Right ventricle myocardium inferior (tissue), 1 donor: ENCODE measurements at places on chromosomes 4 and X.

- no peak for DNase-seq
These were observed 75.7 kb downstream of the F11 start for GRCh38 chr4:186341655-186342054.

- DNase-seq: no peak
These were observed 13.6 kb upstream of the HELT start for GRCh38 chr4:185004562-185005218.

DNA sequence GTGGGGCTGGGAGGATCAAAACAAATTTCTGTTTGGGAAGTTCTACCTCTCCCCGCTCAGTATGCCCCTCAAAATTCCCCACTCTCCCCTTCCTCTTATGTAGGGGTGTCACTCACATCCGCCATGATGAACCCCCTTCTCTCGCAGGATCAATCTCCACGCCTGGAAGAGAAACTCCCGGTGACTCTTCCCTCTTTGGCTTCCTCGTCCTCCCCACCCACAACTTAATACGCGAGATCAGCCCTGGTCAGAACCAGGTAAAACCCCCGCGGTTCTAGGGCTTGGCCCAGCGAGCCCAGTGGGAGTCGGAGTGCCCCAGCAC, 427 bp downstream of the LAMTOR3 start:
- DNase-seq: no peak

DNA sequence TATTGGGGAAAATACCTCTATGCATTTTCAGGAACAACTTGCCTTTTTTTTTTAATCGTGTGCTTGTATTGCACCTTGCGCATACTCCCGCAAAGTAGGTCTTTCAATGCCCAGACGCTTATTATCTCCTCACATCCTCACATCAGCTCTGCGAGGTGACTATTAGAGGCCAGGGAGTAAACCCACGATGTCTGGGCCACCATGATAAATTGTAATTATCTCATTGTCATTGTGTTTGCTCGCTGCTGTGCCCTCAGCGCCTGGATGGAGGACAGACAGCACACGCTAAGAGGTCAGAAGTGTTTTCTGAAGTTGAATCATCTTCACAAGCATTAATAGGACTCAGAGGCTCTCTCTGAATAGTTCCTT, 1.0 kb upstream of the RELL1 start:
- no peak for DNase-seq

DNA sequence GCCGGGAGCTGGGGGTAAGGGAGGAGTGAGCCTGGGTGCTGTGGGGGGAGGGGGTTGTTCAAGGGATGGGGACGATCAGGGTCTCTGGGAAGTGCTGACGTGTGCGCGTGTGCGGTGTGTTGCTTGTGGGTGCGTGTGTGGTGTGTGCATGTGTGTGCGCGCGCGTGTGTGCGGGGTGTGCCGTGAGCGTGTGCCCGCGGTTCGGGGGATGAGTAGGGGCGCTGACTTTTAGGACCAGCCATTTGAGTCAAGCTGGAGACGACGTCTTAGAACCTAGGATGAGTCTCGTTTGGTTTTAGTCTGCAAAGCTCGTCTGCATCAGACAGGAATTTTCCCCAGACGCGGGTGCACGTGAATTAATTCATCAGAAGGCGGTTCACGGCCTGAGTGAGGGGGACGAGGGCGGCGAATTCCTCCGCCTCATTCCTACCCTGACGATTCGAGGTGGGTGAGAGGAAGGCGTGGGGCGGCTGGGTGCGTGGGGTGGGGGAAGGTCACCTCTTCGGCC, 950 bp upstream of the TMEM271 start:
- no peak for DNase-seq

DNA sequence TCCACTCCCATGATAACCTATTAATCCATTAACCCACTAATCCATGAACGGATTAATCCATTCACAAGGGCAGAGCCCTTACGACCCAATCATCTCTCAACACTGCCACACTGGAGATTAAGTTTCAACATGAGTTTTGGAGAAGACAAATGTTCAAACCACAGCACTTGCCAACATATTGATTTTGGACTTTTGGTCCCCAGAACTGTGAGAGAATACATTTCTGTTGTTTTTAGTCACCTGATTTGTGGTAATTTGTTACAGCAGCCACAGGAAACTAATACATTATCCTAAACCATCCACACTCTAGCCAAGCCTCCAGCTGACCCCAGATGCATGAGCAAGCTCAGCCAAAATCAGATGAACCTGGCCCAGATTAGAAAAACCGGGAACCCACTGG, 22.4 kb downstream of the SEC24D start:
- DNase-seq: no peak

DNA sequence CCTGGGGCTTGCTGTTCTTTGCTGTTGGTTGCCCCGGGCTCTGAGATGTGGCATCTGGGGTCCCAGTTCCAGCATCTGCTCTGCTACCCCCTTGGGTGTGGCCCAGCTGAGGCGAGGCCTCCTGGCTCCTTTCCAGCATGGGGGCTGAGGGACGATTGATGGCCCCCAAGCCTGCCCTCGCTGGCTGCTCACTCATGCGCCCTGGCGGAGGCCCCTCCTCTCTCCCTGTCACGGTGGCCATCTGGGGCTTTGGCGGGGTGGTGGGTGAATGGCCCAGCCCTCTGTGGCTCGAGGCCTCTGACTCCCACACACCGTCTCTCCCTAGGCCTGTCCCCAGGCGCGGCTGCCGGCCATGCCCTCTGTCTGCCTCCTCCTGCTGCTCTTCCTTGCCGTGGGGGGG, 1.8 kb downstream of the PLXNA3 start:
- DNase-seq: no peak

GRCh38 chr4:1285790-1286553, 3.7 kb upstream of the MAEA start:
- DNase-seq: no peak

DNA sequence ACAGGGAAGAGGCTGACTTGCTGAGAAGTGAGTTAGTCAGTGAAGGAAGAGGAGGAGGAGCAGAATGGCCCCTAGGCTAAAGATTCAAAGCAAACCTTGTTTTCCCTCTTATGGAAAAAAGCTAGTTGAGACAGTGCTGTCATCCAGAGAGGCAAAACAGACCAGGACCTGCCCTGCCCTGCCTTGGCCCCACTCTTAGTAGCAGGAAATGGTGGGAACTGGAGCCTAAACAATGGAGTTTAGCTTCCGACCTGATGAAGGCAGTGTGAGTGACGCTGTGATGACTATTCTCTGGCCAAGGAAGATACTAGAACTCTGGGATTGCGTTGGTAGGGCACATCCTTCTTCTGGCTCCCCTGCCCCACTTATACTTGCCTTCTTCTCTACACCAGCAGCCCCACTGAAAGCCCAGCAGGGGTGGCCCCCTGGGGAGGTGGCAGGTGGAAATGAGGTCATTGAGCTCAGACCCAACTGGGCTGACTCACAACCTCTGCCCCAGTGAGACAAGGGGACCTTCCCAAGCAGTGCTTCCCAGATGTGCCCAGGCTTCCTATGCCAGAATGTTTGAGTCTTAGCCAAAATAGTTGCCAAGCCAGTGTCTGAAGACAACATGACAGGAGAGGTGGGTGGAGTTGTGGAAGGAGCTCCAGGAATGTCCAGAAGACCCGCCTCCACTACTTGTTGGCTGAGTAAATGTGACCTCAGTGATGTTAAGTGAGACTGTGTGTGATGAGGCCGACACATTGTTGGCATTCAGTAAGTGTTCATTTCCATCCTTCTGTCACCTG, 38.8 kb downstream of the MSN start:
- no peak for DNase-seq

GRCh38 chr4:48974979-48975640, 11.0 kb upstream of the CWH43 start:
- no peak for DNase-seq

DNA sequence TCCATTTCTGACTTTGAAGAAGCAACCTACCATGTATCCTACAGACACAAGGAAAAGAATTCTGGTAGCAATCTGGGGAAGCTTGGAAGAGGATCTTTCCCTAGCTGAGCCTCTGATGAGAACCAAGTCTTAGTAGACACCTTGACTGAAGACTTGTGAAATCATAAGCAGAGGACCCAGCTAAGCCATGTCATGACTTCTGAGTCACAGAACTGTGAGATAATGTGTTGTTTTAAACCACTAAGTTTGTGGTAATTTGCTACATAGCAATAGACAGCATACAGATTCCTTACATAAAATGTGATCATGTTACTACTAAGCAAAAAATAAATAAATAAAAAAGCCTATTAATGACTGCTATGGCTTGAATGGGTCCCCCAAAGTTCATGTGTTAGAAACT, 71.3 kb upstream of the ANKRD50 start:
- DNase-seq: no peak

DNA sequence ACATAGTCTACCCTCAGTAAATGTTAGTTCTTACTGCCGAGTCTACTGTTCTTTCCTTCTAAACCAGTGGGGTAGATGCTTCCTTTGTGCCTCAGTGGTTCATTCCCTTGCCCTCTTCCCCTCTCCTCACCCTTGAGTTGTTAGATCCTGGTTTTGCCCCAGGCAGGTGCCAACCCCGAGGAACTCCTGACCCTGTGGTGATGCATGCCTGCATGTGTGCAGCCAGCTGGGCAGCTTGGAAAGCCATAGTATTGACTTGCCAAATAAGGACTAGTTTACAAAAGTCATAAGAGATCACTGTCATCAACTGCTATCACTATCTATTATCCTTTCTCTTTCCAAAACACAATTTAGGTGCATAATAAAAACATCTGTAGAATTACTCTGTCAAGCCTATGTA, 50.9 kb downstream of the REPS2 start:
- no peak for DNase-seq

DNA sequence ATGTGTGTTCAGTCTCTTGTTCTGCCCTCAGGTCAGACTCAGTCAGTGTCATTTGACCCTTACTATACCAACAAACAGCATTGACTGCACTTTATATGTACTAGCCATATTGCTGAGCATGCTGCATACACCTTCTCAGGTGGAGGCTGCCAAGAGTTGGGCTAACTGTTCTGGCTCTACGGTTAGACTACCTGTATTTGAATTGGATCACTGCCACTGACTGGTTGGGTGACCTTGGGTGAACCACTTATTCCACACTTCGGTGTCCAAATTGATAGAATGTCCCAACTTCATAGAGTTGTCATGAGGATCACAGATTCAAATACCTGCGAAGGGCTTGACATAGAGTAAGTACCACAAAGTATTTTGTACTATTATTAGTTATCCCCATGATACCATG, 91.2 kb upstream of the GPR50 start:
- DNase-seq: no peak

- DNase-seq: no peak
These were observed 8.1 kb upstream of the SLC2A9 start for GRCh38 chr4:10029403-10029802.

GRCh38 chr4:3658530-3658913, 107.7 kb upstream of the ADRA2C start:
- DNase-seq: peak; percentile 44

- DNase-seq: no peak
These were observed 56.5 kb downstream of the TRIM2 start for GRCh38 chr4:153260553-153261300.

- peak; percentile 93 for DNase-seq
These were observed at the start of gene PLS3 for GRCh38 chrX:115560978-115561604. Gene PLS3 (plus strand): TSS chrX:115561174. CDS start chrX:115610251, 49,077 bp downstream.

DNA sequence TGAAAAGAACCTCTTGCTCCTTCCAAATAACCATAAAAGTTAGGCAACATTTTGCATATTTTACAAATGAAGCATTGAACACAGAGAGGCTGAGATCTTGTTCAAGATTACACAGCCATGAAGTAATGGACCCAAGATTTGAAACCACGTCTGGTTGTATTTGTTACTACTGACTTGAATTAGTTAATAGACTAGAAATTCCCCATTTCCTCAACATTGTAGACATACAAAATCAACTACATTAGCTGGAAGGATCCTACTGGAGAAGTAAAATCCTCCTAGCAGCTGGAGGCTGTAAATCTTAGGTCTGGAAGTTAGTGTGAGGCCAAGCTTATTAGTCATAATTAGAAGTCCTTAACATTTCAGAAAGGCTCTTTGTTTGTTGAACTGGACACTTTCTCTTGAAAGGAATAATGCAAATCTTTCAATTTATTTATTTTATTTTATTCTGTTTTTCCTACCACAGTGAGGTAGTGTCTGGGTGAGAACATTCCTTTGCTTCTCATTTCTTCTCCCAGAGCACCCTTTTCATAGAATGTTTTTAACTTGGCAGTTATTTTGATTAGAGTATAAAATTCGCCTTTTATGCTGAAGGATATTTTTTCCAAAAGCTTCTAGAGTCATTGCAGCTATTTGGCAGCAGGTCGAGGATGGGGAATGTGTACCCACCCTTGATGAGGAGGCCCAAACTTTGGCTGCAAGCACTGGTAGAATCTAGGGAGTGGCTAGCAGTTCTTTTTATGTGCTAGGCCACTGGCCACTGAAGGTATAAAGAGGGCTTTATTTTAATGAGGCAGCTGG, 62.0 kb upstream of the CLNK start:
- no peak for DNase-seq

DNA sequence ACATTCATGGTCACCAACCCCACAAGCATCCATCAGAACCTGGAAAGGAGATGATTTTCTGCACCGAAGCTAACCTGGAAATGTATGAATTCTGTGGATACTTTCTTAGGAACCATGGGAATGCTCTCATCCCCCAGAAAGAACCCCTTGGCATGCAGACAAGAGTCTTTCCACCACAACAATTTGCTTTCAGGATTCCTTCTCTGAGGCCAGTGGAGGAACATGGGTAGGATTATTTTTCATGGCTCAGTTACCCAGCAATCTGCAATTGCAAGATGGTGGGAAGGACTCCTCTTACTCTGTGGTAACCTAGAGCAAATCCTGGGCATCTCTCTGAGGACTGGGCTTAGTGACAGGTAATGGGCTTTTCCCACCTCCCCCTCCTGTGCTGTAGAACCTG, 131.9 kb upstream of the MSX1 start:
- no peak for DNase-seq

- DNase-seq: no peak
These were observed 8.4 kb upstream of the FHDC1 start for GRCh38 chr4:152927737-152928136.

DNA sequence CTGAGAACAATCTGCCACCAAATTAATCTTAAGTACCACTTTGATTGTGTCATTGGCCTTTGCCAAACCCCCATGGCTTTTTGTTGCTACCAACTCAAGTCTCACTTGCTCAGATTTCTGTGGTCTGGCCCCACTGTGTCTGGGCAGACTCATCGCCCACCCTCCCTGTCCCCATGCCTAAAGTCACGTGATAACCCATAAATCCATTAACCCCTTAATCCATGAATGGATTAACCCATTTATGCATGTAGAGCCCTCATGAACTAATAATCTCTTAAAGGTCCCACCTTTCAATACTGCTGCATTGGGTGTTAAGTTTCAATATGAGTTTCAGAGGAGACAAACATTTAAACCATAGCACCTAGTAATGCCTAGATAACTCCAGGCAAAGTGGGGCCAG, 78.5 kb upstream of the BLTP1 start:
- DNase-seq: no peak
